SK-N-SH treated with all-trans-retinoic acid at 6 μM for 48 hours (cell line): ENCODE measurements at places on chromosomes 1 and 21.

- no peak for ATAC-seq
Measured at GRCh38 chr21:42423197-42423675, 19.5 kb downstream of the UBASH3A start.

DNA sequence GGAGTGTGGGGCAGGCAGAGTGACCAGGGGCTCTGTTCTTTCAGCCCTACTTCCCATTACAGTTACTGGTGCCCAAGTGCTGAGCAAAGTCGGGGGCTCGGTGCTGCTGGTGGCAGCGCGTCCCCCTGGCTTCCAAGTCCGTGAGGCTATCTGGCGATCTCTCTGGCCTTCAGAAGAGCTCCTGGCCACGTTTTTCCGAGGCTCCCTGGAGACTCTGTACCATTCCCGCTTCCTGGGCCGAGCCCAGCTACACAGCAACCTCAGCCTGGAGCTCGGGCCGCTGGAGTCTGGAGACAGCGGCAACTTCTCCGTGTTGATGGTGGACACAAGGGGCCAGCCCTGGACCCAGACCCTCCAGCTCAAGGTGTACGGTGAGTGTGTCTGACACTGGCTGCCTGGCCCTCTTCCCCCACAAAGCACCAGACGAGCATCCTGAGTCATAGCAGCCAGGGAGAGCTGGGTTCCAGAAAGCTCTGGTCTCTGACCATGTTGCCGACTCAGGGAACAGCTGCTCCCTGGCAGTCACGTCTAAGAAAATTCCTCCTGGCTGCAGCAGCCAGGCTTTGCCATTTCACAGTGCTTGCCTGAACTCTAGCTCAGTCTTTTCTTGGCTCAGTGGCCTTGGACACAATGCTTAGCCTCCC is 3.3 kb downstream of the SLAMF8 start:
- peak; percentile 62 for ATAC-seq

GRCh38 chr1:237879195-237879594 is 11.5 kb downstream of the ZP4 start:
- ATAC-seq = peak; percentile 93

- no peak for ATAC-seq
Measured at GRCh38 chr1:180501865-180502360, 464 bp downstream of the ACBD6 start.
